ENCODE measurements at places on chromosomes 2 and 18.

- DNase-seq, result no peak
Measured at GRCh38 chr2:213241817-213242216, 42.4 kb upstream of the SPAG16 start.

GRCh38 chr2:168097431-168097830, 150.0 kb downstream of the STK39 start:
- DNase-seq, result no peak

DNA sequence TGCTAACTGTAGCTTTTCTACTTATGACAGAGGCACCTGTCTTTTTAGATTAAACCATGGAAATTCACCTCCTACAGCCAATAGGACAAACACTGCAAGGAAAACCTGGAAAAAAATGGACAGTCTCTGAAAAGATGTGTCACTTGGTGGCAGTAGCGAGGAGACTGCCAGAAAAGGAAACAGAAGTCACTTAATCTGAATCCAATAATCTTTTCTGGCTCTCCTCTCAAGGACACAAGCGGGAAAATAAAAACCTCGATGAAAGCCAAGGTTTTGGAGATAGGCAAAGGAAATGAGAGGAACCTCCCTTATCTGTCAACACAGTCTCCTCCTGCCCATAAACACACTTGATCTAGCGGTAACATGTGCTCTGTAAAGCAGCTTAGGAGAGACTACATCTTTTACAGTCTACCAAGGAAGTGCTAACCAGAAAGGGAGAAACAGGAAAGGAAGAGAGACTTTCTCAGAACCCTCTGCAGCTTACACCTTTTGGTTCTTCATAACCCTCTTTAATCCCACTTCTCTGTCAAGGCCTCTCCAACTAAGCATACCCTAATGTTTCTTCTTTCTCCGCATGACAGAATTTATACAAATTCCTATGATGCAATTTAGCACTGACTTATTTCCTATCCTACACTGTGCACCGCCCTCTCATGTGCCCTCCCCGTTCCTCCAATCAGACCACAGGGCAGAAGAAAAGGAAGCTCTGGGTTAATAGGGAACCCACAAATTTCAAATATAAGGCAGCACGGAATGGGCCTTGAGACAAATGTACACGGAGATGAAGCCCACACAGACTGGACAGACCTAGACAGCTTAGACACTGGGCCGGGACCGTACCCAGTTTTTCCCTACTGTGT, 52.8 kb downstream of the CLASP1 start:
- DNase-seq, result no peak

DNA sequence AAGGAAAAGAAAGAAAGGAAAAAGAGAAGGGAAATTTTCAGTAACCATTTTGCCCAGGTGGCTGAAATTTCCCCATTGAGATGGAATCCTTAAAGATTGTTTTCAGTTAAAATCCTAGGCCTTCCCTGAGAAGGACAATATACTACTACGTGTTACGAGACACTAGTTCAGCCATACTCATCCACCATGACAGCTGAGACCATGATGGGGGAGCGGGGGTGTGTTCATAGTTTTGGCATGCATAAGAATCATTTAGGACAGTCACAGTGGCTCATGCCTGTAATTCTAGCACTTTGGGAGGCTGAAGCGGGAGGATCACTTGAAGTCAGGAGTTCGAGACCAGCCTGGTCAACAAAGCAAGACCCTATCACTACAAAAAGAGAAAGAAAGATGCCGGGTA, 28.0 kb downstream of the PLA2R1 start:
- DNase-seq, result no peak

DNA sequence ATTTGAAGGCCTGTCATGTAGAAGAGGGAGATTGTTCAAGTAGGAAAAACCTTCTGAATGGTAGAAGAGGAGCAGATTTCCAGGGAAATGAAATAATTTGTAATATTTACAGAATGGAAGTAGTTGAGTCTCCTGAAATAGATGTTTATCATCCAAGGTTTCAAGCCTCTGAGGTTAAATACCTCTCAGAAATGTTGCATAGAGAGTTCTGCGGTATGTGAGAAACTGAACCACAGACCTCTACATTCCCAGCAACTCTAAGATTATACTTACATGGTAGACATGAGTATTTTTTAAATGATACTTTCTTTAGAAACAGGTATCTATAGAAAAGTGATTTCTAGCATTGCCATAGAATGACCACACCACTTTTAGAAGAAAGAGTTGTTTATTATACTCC, 379.8 kb upstream of the FANCL start:
- DNase-seq, result no peak

Measured in GM12892 (cell line).